ENCODE measurements at places on chromosomes 6 and 20.

DNA sequence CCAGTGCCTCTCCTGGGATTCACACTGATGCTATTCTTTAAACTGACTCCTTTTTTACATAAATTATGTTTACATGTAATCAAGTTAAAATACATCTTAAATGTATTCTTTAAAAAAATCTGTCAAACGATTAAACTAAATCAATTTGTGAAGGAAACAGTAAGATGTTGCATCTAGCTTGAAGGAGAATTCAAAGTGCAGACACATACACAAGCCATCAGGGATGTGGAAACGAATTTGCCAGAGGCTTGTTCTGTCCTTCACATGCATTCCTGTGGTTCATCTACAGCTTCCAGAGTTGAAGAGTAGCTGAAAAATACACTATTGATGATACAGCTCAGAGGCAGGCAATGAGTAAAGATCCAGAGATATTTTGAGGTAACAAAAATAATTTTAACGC is 7.3 kb upstream of the BPIFB3 start:
- DNase-seq, result no peak

DNA sequence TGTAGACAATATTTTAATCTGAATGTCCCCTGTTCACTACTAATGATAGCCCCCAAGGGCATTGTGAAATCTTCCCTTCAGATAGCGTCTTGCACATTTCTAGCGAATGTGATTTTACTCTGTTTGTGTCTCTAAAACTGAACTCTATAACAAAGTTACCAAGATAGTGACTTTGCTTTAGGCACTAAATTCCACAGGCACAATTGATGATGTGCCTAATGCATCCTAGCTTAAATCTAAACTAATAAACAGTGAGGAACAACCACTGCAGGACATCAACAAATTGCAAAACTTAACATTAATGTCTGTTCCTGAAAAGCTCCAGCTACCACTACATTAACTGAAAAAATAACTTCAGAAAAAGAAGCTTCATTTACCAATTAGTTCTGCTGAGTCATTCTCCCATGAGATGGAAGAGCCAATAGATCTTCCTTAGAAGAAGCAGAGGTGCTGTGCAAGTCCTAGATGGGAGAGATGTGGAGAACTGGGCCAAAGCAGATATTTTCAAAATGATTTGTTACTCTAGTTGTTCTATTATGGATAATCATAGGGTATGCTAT is 1065.0 kb downstream of the EPHA7 start:
- no peak for DNase-seq

GRCh38 chr6:74491844-74492374 is 713.9 kb downstream of the COL12A1 start:
- DNase-seq, result no peak

DNA sequence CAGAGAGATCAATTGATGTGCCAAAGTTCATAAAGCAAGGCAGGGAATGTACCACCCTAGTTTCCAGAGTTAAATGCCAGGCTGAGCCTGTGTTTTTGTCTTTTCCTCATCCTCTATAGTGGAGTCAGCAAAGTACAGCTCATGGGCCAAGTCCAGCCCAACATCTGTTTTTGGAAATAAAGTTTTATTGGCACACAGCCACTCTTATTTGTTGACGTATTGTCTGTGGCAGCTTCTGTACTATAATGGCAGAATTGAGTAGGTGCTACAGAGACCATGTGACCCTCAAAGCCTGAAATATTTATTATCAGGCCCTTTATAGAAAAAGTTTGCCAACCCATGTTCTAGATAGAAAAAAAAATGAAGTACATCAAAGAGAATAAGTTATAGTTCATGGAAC is 187.0 kb downstream of the TSHZ2 start:
- no peak for DNase-seq

GRCh38 chr20:62534526-62535221 is 58.9 kb upstream of the GATA5 start:
- no peak for DNase-seq

- DNase-seq, result no peak
These were observed 10.3 kb downstream of the ELOVL2 start for GRCh38 chr6:11033825-11034224.

DNA sequence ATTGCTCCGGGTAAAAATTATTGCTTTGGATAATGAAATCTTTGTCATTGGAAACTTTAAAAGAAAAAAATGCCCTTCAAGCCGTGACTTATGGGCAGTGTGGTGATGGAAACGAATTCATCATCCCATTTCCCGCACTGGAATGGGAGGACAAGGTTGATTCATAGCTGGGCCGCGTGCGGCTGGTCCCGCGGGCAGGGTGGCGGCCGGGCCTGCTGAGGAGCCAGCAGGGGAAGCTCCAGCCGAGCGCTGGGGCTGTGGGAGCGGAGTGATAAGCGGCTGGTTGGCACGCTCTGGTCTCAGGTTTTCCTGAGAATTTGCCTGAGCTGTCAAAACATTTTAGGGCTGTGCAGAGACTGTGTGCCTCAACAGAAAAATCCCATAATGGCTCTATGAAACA is 351.7 kb downstream of the CDC5L start:
- DNase-seq, result no peak

DNA sequence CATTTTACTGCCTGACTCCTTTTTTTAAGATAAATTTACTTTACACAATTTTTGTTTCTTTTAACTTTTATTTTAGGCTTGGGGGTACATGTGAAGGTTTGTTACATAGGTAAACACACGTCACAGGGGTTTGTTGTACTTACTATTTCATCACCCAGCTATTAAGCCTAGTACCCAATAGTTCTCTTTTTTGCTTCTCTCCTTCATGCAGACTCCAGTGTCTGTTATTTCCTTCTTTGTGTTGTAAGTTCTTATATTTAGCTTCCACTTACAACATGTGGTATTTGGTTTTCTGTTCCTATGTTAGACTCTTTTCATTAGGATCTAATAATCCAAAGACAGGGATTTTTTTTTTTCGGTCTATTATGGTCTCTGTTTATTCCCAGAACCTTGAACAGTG is 83.5 kb upstream of the CCN6 start:
- no peak for DNase-seq

GRCh38 chr6:5411414-5411813 is 150.1 kb downstream of the FARS2 start:
- DNase-seq, result no peak
